ENCODE measurements at places on chromosomes 12 and 14.

DNA sequence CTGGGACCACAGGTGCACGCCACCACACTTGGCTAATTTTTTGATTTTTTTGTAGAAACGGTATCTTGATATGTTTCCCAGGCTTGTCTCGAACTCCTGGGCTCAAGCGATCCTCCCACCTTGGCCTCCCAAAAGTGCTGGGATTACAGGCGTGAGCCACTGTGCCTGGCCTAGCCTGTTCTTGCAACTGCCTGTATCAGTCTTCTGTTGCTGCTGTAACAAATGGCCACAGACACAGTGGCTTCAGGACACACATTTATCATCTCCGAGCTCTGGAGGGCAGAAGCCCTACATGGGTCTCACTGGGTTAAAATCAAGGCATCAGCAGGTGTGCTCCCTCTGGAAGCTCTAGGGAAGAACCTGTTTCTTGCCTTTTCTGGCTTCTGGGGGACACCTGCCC is 79.9 kb upstream of the NCOR2 start:
- no peaks in the 10 kb centered on the region for H3K36me3 ChIP-seq
- no peak for DNase-seq
- H3K4me3 ChIP-seq: no peak overlapping the region
- H3K4me1 ChIP-seq: peaks cover 14% of the 10 kb centered on the region
- no peaks in the 10 kb centered on the region for H3K27me3 ChIP-seq

- DNase-seq: no peak
- no peak overlapping the region for H3K27ac ChIP-seq
- no peaks in the 10 kb centered on the region for H3K27me3 ChIP-seq
- no peaks in the 10 kb centered on the region for H3K36me3 ChIP-seq
- no peak overlapping the region for H3K4me3 ChIP-seq
Observed at GRCh38 chr14:99348816-99349614, 77.0 kb upstream of the BCL11B start.

DNA sequence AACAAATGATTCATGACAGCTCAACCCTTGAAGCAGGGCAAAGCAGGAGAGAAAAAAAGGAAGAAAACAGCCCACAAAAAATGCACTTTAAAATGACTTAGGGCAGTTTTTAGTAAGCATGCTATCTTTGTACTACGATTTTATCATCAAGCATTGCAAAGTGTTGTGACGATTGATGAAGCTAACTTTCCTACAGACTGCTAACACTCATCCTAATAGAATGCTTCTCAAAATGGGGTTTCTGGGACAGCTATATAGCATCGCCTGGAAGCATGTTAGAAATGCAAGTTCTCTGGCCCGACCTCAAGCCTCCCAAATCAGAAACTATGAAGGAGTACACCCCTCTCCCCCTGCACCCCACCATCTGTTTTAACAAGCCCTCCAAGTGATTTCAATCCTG is 256.4 kb downstream of the SSPN start:
- H3K36me3 ChIP-seq: peaks cover 12% of the 10 kb centered on the region
- no peaks in the 10 kb centered on the region for H3K4me1 ChIP-seq
- DNase-seq: no peak

DNA sequence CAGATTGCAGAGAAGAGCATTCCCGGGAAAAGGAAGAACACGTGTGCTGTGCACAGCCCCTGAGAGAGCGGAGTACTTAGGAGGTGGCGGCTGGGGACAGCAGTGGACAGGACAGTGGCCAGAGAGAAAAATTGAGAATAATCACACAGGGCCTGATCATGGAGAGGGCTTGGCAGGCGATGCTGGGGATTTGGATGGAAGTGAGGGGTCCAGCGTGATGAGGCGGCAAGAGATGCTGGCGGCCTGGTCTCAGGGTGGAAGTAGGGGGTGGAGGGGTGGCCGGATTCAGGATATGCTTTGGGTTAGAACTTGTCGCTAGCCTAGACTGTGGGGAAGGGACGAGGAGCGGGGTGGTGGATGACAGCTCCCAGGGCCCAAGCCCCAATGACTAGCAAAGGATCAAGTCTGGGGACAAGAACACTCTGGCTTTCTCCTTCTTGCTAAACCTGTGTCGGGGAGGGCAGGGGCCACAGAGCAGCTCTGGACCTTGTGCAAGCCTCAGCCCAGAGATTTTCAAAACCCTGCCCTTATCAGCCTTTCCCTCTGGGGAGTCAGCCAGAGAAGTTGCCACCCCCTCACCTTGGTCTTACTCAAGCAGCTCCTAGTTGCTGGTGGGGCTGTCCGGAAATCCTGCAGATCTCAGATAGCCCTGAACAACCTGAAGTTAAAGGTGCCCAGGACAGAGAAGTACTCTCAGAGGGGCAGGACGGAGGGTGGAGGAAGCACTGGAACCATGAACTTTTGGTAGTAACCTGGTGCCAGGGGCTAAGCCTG is 1.3 kb downstream of the HVCN1 start:
- no peak overlapping the region for H3K4me3 ChIP-seq
- H3K4me1 ChIP-seq: peaks cover 40% of the 10 kb centered on the region
- H3K27ac ChIP-seq: no peak overlapping the region
- H3K27me3 ChIP-seq: no peaks in the 10 kb centered on the region
- no peaks in the 10 kb centered on the region for H3K36me3 ChIP-seq

GRCh38 chr12:89959179-89959578 is 250.5 kb upstream of the ATP2B1 start:
- DNase-seq: no peak
- no peaks in the 10 kb centered on the region for H3K27me3 ChIP-seq
- peaks cover 14% of the 10 kb centered on the region for H3K4me1 ChIP-seq
- no peak overlapping the region for H3K27ac ChIP-seq

DNA sequence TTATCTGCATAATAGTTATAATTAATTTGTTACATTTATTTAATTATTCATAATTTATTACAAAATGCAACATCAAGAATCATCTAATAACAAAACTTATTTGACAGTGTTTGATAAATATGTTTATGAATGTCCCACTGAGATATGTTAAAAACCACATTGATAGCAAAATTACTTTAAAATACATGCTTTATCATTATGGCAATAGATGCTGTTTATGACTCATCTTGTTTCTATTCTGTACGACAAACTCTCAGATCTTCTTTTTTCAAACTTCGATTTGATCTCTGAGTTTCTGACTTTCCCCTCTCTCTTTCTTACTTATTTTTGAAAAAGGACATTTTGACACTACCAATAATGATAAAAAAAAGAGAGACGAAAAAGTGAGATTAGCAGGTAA is 56.8 kb upstream of the LRRK2 start:
- H3K4me3 ChIP-seq: no peak overlapping the region
- no peak overlapping the region for H3K27ac ChIP-seq
- no peak for DNase-seq
- peaks cover 8% of the 10 kb centered on the region for H3K27me3 ChIP-seq
- H3K36me3 ChIP-seq: peaks cover 3% of the 10 kb centered on the region

DNA sequence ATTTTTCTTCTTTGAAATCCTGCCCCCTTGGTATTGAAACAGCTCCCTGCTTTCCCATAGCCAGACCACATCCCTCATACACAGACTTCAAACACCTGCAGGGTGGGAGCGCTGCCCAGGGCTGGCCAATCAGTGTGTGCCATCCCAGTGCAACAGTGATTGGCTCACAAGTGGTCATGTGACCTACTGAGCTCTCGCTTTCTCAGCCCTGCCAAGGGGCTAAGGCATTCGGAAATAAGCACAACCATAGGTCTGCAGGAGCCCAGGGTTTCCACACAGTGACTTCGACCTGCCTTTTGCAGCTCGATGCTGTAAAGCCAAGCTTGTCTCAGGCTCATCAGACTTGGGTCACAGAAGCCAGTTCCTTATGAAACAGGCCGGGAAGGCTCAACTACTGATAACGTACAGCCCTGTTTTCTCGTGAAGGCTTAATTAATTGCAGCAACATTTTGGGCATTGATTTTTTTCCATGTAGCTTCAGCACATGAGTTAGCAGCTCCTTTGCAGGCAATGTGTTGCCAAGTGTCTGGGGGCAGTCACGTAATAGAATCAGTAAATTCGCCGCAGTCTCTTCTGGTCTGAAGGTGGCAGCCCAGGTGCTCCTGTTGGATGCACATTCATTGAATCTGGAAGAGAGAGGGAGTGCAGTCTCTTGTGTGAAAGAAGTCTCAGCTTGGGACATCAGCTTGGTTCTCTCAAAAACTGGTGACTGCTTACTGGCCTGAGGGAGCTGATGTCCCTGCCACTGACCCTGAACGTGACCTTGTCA is 1091.8 kb downstream of the AACS start:
- H3K36me3 ChIP-seq: no peaks in the 10 kb centered on the region
- no peak for DNase-seq
- H3K27me3 ChIP-seq: no peaks in the 10 kb centered on the region
- no peak overlapping the region for H3K4me3 ChIP-seq
- no peaks in the 10 kb centered on the region for H3K4me1 ChIP-seq

DNA sequence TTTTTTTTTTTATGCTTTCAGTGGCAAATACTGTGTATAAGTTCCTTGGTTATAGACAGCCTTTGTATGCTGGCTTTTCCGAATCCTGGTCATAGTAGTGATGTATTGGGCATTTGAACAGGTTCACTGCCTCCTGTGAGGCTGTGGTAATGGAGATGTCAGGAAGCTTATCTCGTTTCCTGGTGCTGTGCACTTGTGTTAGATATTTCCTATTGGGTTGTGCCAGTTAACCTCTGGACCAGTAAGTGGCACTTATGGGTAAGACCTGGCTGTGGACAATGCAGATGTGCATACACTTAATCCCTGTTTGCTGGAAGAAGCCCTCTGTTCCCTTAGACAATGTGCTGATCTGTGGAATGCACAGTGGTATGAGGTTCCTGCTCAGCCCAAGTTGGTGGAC is 135.4 kb upstream of the KITLG start:
- no peaks in the 10 kb centered on the region for H3K27me3 ChIP-seq
- DNase-seq: no peak
- no peaks in the 10 kb centered on the region for H3K4me1 ChIP-seq
- H3K27ac ChIP-seq: no peak overlapping the region

GRCh38 chr12:29743801-29744200 is 39.9 kb downstream of the TMTC1 start:
- H3K4me3 ChIP-seq: no peak overlapping the region
- H3K27ac ChIP-seq: no peak overlapping the region
- DNase-seq: no peak
- H3K4me1 ChIP-seq: no peaks in the 10 kb centered on the region

- peaks cover 26% of the 10 kb centered on the region for H3K4me1 ChIP-seq
- H3K27ac ChIP-seq: no peak overlapping the region
- DNase-seq: no peak
- H3K27me3 ChIP-seq: no peaks in the 10 kb centered on the region
- peaks cover 4% of the 10 kb centered on the region for H3K36me3 ChIP-seq
Observed at GRCh38 chr14:89498878-89499277, 81.8 kb upstream of the FOXN3 start.

DNA sequence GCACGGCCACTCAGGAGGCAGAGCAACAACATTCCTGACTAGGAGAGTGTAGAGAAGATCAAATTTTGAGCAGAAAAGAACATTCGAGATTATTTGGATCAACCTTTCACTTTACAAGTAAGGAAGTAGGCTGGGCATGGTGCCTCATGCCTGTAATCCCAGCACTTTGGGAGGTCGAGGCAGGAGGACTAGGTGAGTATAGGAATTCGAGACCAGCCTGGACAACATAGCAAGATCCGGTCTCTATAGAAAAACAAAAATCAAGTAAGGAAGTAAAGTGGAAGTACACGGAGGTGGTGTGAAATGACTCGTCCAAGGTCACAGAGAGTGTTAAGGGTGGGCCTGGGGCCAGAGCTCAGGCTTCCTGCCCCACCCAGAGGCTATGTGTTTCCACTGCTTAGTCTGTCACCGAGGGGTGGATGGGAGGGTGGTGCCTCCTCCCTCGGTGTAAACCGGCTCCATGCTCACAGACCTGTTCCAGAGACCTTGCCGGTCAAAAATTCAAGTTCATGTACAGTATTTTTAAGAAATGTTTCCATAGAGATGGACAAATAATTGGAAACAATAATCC is 51.9 kb downstream of the MAP1LC3B2 start:
- no peak overlapping the region for H3K4me3 ChIP-seq
- DNase-seq: no peak
- H3K27ac ChIP-seq: no peak overlapping the region
- no peaks in the 10 kb centered on the region for H3K4me1 ChIP-seq

GRCh38 chr12:51388846-51389245 is 2.4 kb downstream of the GALNT6 start:
- H3K27ac ChIP-seq: no peak overlapping the region
- no peak for DNase-seq
- H3K36me3 ChIP-seq: no peaks in the 10 kb centered on the region

- H3K27ac ChIP-seq: no peak overlapping the region
- H3K4me1 ChIP-seq: peaks cover 28% of the 10 kb centered on the region
- no peak for DNase-seq
- no peaks in the 10 kb centered on the region for H3K27me3 ChIP-seq
- peaks cover 44% of the 10 kb centered on the region for H3K36me3 ChIP-seq
Observed at GRCh38 chr12:12823300-12823699, 10.2 kb downstream of the DDX47 start.

- peak overlapping the region; percentile 46 for H3K27ac ChIP-seq
- H3K4me1 ChIP-seq: peaks cover 5% of the 10 kb centered on the region
- peak; percentile 60 for DNase-seq
- H3K4me3 ChIP-seq: peak overlapping the region; percentile 46
Observed at GRCh38 chr12:1811281-1811947, 9.0 kb upstream of the LRTM2 start.

DNA sequence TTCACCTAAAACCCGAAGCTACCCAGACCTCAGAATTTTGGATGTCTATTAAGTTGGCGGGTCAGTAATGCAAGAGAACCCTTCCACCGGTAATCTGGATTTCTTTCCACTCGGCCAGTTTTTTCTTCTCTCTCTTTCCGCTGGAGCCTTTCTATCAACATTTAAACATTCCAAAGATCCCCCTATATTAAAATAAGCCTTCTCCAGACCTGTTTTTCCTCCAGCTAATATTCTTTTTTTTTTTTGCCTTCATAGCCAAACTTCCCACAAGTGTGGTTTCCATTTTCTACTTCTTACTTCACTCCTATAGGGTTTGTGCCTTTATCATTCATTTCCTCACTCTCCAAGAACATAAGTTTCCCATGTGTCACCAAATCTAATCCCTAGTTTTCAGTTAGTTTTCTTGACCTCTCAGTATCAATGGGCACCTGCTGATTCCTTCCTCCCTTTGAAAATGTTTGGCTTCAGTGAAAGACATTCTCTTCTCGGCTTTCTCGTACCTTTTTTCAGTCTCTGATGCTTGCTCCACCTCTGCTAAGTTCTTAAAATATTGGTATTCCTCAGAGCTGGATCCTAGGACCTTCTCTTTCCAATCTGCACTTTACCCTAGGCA is 583 bp upstream of the SDR39U1 start:
- no peak for DNase-seq
- H3K4me1 ChIP-seq: peaks cover 33% of the 10 kb centered on the region
- H3K27me3 ChIP-seq: no peaks in the 10 kb centered on the region
- H3K4me3 ChIP-seq: peak overlapping the region; percentile 89

DNA sequence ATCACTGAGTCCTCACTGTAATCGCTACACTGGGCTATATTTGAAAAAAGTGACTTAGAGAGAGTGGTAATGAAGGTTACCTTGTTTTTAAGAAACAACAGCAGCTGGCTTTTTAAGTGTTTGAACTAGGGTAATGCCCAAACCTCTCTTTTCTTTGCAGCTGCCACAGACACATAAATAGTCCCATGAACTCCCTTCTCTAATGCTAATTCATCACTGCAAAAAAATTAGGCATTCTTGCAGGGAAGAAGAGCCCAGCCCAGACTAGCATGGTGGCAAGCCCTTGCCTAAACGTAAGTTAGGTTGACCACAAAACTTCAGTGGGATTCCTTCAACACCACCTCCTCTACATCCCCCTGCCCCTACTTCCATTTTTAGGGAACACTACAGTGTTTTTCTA is 17.9 kb upstream of the MED6 start:
- no peaks in the 10 kb centered on the region for H3K4me1 ChIP-seq
- H3K36me3 ChIP-seq: no peaks in the 10 kb centered on the region
- no peak overlapping the region for H3K27ac ChIP-seq
- H3K27me3 ChIP-seq: no peaks in the 10 kb centered on the region
- no peak overlapping the region for H3K4me3 ChIP-seq

- no peak for DNase-seq
- no peak overlapping the region for H3K27ac ChIP-seq
- peaks cover 4% of the 10 kb centered on the region for H3K4me1 ChIP-seq
Observed at GRCh38 chr12:1065629-1066028, 74.6 kb downstream of the ERC1 start.
